ENCODE measurements at places on chromosomes 4 and X. TPM values are rescaled to one million over a fixed set of nuclear protein-coding genes. Genes with fewer than 3 reads are reported as not detected.

The PLP1 gene
- polyA plus RNA-seq, result not detected

The CLCN4 gene
- polyA plus RNA-seq, result 2.9 TPM

The PLAC8 gene
- polyA plus RNA-seq, result 1.7 TPM

The IL13RA1 gene
- 51.1 TPM for polyA plus RNA-seq

The TCEANC gene
- 0.96 TPM for polyA plus RNA-seq

The MAP7D2 gene
- 10.1 TPM for polyA plus RNA-seq

The PNMA5 gene
- polyA plus RNA-seq, result not detected

The GLRB gene
- 1.8 TPM for polyA plus RNA-seq

The PRICKLE3 gene
- 12.9 TPM for polyA plus RNA-seq

The TREX2 gene
- 1.2 TPM for polyA plus RNA-seq

The PAGE4 gene
- not detected for polyA plus RNA-seq

The ARSD gene
- polyA plus RNA-seq, result 9.9 TPM

The FHIP1A gene
- polyA plus RNA-seq, result 0.09 TPM

The ETDC gene
- not detected for polyA plus RNA-seq

The TSPAN6 gene
- 51.7 TPM for polyA plus RNA-seq

The CFAP47 gene
- polyA plus RNA-seq, result 0.03 TPM

The RPL34 gene
- polyA plus RNA-seq, result 949 TPM

The TFE3 gene
- 53.8 TPM for polyA plus RNA-seq

The HSFX1 gene
- 0.45 TPM for polyA plus RNA-seq

The NEXMIF gene
- 0.01 TPM for polyA plus RNA-seq

The TMEM156 gene
- 10.4 TPM for polyA plus RNA-seq

The AMOT gene
- 0.05 TPM for polyA plus RNA-seq

The EXOC1L gene
- polyA plus RNA-seq, result not detected

The MTMR8 gene
- 1.4 TPM for polyA plus RNA-seq

The G3BP2 gene
- polyA plus RNA-seq, result 158 TPM

The F11 gene
- not detected for polyA plus RNA-seq

The WDR17 gene
- 2.4 TPM for polyA plus RNA-seq

The RAB41 gene
- not detected for polyA plus RNA-seq

The GAGE12H gene
- polyA plus RNA-seq, result not detected

The SPATA4 gene
- polyA plus RNA-seq, result 0.18 TPM

The MTNR1A gene
- 0.17 TPM for polyA plus RNA-seq

The MAGED4 gene
- 11.7 TPM for polyA plus RNA-seq

The CXCL10 gene
- polyA plus RNA-seq, result not detected

The PAGE2B gene
- polyA plus RNA-seq, result not detected

The MND1 gene
- polyA plus RNA-seq, result 16.5 TPM

The MAOB gene
- polyA plus RNA-seq, result 0.05 TPM

The NIPAL1 gene
- 0.29 TPM for polyA plus RNA-seq

The LRRC66 gene
- polyA plus RNA-seq, result 0.12 TPM

The TNIP3 gene
- polyA plus RNA-seq, result 0.38 TPM

The ASB5 gene
- polyA plus RNA-seq, result not detected

The CHRDL1 gene
- polyA plus RNA-seq, result not detected

The GPRASP1 gene
- 0.50 TPM for polyA plus RNA-seq

The CLGN gene
- 8.9 TPM for polyA plus RNA-seq

The DCHS2 gene
- not detected for polyA plus RNA-seq

The GYG2 gene
- 13.6 TPM for polyA plus RNA-seq

The CORIN gene
- not detected for polyA plus RNA-seq

The DOK7 gene
- 0.21 TPM for polyA plus RNA-seq

The PWWP3B gene
- polyA plus RNA-seq, result not detected

The SLC49A3 gene
- 0.12 TPM for polyA plus RNA-seq

The CT45A10 gene
- polyA plus RNA-seq, result not detected

The PPM1K gene
- polyA plus RNA-seq, result 0.85 TPM

The ZCCHC12 gene
- polyA plus RNA-seq, result 0.05 TPM

The RTL3 gene
- not detected for polyA plus RNA-seq

The HTATSF1 gene
- 82.3 TPM for polyA plus RNA-seq
